ENCODE measurements at places on chromosomes 6 and 20. TPM values are rescaled to one million over a fixed set of nuclear protein-coding genes. Genes with fewer than 3 reads are reported as not detected.

Gene C20orf204
- total RNA-seq = 0.63 TPM

Gene HDGFL1
- total RNA-seq = 0.40 TPM

Gene CNKSR3
- total RNA-seq = 7.2 TPM

Gene COQ3
- 5.2 TPM for total RNA-seq

Gene PRELID3B
- 112 TPM for total RNA-seq

Gene BPIFB4
- not detected for total RNA-seq

Gene ROS1
- not detected for total RNA-seq

Gene ZNF334
- total RNA-seq = 15.7 TPM

Gene FOXS1
- not detected for total RNA-seq

Gene TFEB
- 38.9 TPM for total RNA-seq

Gene STX11
- total RNA-seq = 37.5 TPM

Gene SF3B5
- 205 TPM for total RNA-seq

Gene JPH2
- 2.3 TPM for total RNA-seq

Gene CLPSL1
- not detected for total RNA-seq

Gene NOX3
- total RNA-seq = not detected

Gene FKBP1A
- 232 TPM for total RNA-seq

Gene RAET1L
- total RNA-seq = not detected

Gene CLDN20
- total RNA-seq = not detected

Gene TIAM2
- total RNA-seq = 11.1 TPM

Gene GABRR1
- not detected for total RNA-seq

Gene OOEP
- not detected for total RNA-seq

Gene MRPL2
- 16.5 TPM for total RNA-seq

Gene C6orf15
- total RNA-seq = not detected

Gene PDE10A
- total RNA-seq = 20.9 TPM

Gene MAPK13
- 47.4 TPM for total RNA-seq

Gene PRND
- total RNA-seq = 2.0 TPM

Gene DNAH8
- total RNA-seq = 0.13 TPM

Gene HLA-DOB
- 1.3 TPM for total RNA-seq

Gene MRS2
- 33.5 TPM for total RNA-seq
